Glomerular endothelial cell (primary cell): ENCODE measurements at places on chromosomes 6 and 20. TPM values are rescaled to one million over a fixed set of nuclear protein-coding genes. Genes with fewer than 3 reads are reported as not detected.

Gene NUDT3
- 31.2 and 33.5 TPM in 2 replicates for total RNA-seq

Gene VSTM2L
- 2.2 and 2.5 TPM in 2 replicates for total RNA-seq

Gene MOCS3
- 5.6 and 6.5 TPM in 2 replicates for total RNA-seq

Gene MATN4
- not detected in 2 replicates for total RNA-seq

Gene SAMD3
- total RNA-seq, result 0.41 and 1.1 TPM in 2 replicates

Gene C6orf62
- total RNA-seq, result 66.2 and 74.0 TPM in 2 replicates

Gene PSORS1C1
- 1.6 and 1.8 TPM in 2 replicates for total RNA-seq

Gene KCNQ2
- not detected in 2 replicates for total RNA-seq

Gene PRSS16
- total RNA-seq, result 0.05 TPM in 1 of 2 replicates, not detected in the other

Gene PRICKLE4
- 5.4 and 6.4 TPM in 2 replicates for total RNA-seq

Gene SF3B5
- total RNA-seq, result 137 and 163 TPM in 2 replicates

Gene CYP39A1
- total RNA-seq, result 1.9 TPM in 1 of 2 replicates, not detected in the other

Gene HFE
- 3.4 and 4.7 TPM in 2 replicates for total RNA-seq

Gene DLL1
- 2.9 and 10.7 TPM in 2 replicates for total RNA-seq

Gene PAQR8
- 13.8 and 14.9 TPM in 2 replicates for total RNA-seq

Gene RAB44
- total RNA-seq, result 0.06 TPM in 1 of 2 replicates, not detected in the other

Gene UFL1
- 15.3 and 15.8 TPM in 2 replicates for total RNA-seq

Gene XPO5
- total RNA-seq, result 27.1 and 27.7 TPM in 2 replicates

Gene SLC17A4
- total RNA-seq, result not detected in 2 replicates

Gene GTSF1L
- total RNA-seq, result not detected in 2 replicates

Gene C4B
- 1.1 and 1.3 TPM in 2 replicates for total RNA-seq

Gene LY6G6C
- not detected in 2 replicates for total RNA-seq

Gene HLA-DQB1
- 0.10 and 1.1 TPM in 2 replicates for total RNA-seq

Gene ZFP64
- 40.2 and 51.8 TPM in 2 replicates for total RNA-seq
